ENCODE measurements at places on chromosomes 7 and 10. TPM values are rescaled to one million over a fixed set of nuclear protein-coding genes. Genes with fewer than 3 reads are reported as not detected.

DNA sequence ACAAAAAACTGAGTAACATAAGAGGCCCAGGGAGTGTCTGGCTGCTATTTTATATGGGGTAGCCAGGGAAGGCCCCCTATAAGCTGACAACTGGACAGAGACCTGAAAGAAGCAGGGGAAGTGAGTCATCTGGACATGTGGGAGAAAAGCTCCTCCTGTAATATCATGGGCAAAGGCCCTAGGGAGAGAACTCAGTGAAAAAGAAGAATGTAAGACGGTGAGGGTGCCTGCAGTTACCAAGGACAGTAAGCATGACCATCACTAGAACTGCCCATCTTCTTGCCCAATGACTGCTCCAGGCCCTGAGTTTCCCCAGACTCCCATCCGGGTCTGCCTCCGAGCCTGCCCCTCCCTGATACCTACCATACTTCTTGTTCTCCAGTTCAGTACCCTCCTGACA is 2.3 kb downstream of the ELMO1 start:
- no peaks in the 10 kb centered on the region for H3K36me3 ChIP-seq
- peak overlapping the region; percentile 92 for H3K27ac ChIP-seq
- no peak overlapping the region for H3K4me3 ChIP-seq
- no peaks in the 10 kb centered on the region for H3K27me3 ChIP-seq
- H3K4me1 ChIP-seq, result peaks cover 57% of the 10 kb centered on the region

- no peak overlapping the region for H3K27ac ChIP-seq
- H3K36me3 ChIP-seq, result no peaks in the 10 kb centered on the region
- DNase-seq, result no peak
Measured at GRCh38 chr10:12279281-12279680, 70.1 kb upstream of the CAMK1D start.

DNA sequence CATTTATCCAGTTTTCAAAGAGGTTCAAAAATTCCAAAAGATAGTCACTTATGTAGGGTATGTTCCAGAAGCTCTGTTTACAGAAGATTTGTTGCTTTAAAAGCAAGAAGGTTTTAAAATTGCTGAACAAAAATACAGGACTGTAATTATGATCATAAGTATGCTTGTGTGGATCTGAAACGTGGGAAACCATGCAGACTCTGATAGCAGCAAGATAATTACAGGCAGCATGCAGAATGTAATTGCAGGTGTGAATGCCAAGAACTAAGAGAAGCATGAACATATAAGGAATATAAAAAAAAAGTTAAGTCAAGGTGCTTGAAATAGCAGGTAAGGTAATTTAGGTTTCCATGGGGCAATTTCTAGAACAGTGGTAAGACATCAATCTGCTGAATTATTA is 405.7 kb downstream of the ARL4A start:
- no peaks in the 10 kb centered on the region for H3K27me3 ChIP-seq
- H3K27ac ChIP-seq, result no peak overlapping the region
- H3K4me1 ChIP-seq, result no peaks in the 10 kb centered on the region
- DNase-seq, result no peak
- H3K36me3 ChIP-seq, result no peaks in the 10 kb centered on the region
- H3K4me3 ChIP-seq, result no peak overlapping the region

- no peak for DNase-seq
- H3K4me1 ChIP-seq, result no peaks in the 10 kb centered on the region
- H3K4me3 ChIP-seq, result no peak overlapping the region
- H3K36me3 ChIP-seq, result no peaks in the 10 kb centered on the region
Measured at GRCh38 chr7:105448181-105448580, 59.5 kb upstream of the SRPK2 start.

- no peak overlapping the region for H3K4me3 ChIP-seq
- no peaks in the 10 kb centered on the region for H3K4me1 ChIP-seq
- H3K27ac ChIP-seq, result no peak overlapping the region
- DNase-seq, result no peak
Measured at GRCh38 chr10:99750641-99751040, 18.6 kb downstream of the CUTC start.

The GATA3 gene
- 0.19 TPM for total RNA-seq
